ENCODE measurements at places on chromosomes 11 and 22. TPM values are rescaled to one million over a fixed set of nuclear protein-coding genes. Genes with fewer than 3 reads are reported as not detected.

DNA sequence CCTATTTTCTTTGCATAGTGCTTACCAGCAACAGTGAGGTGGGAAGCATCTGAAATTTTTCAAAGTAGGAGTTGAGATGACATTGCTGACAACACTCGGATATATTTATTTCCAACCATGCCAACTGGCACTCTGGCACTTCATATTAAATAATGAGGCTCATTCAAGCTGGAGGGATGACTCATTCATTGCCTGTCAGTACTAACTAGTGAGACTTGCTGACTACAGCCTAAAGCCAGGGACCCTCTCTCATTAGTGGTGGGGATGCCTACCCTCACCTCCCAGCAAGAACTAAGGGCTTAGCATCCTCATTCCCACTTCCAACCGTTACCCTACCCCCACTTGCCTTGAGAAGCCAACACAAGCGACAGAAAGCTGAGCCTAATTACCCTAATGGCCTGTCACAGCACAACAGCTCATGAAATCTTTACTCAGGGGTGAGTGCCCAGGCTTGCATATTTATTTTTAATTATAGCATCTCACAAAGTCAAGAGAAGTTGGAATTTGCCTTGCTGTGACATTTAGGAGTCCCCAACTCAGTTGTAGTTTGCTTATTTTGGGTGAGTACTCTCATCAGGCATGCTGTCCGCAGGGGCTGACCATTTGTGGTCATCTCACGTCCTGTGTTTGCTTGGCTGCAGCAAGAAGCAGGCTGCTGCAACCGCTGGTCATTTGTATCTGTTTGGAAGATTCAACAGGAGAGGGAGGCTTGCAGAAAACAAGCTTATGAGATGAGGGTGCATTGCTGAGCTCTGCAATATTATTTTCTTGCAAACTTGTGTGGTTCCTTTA lies 181.6 kb upstream of the POU2AF2 start:
- peak; percentile 34 for ATAC-seq

DNA sequence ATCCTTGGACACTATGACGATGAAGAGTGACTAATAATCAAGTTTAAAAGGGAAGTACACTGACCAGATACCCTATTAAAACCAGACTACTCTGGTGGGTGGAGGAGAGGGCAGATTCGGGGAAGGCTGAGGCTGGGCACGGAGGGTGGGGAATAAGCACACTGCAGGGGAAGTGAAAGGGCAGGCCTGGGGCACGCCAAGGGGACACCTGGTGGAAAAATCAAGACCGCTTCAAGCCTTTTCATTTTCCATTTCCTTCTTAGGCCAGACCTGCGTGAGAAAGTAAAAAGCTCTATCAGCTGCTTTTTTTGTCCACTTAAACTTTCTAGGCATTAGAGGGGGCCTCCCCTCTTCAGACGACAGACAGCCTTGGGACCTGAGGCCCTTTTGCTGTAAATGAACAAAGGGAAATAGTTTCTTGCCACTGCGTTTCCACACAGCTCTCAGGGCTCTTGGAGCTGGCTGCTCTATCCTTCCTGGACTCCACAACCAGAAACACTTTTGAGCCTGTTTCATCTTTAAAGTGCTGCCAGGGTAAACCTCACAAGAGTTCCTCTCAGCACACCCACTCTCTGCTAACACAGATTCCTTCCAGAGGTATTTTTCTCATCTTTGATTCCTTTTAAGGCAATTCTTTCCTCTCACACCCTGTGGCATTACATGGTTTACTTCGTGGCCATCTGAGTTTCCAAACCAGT lies 25.0 kb upstream of the SERPIND1 start:
- no peak for ATAC-seq

- peak; percentile 52 for ATAC-seq
Observed at GRCh38 chr22:31122532-31123291, at the start of gene INPP5J. TSS of gene INPP5J (plus strand) at chr22:31122966. CDS start at chr22:31123015, 49 bp downstream.

GRCh38 chr22:48263791-48264351 lies 1501.4 kb downstream of the TBC1D22A start:
- ATAC-seq = no peak

GRCh38 chr11:122100037-122100755 lies 15.8 kb downstream of the BLID start:
- peak; percentile 41 for ATAC-seq

GRCh38 chr11:121351083-121351630 lies 58.6 kb downstream of the SC5D start:
- no peak for ATAC-seq

DNA sequence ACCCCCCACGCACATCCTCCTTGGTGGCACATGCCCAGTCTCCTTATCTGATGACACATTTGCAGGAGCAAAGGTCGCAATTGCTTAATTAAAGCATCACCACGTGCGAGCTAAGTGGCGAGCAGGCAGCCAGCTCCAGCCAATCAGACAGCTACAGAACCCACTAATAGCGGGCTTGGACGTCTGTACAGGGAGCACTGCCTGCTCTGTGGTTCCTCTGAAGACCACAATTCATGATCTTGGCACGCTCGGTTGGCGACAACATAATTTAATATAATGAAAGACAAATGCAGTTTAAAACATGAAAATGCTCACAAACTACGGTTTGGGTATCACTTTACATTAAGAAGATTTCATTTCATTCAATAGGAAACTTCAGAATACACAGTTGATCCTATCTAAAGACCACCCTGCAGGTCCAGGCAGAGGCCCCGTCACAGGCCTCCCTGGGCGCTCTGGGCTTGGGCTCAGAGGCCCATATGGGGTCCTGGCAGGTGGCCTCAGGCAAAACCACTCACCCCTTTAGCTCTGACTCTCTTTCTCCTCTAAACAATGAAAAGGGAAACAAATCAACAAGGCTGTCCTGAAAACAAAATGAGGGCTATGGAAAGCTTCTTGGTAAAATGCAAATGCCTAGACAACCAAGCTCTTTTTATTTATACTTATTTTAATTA lies 10.4 kb downstream of the PACSIN2 start:
- no peak for ATAC-seq

- ATAC-seq = no peak
Observed at GRCh38 chr11:117851106-117851505, 25.4 kb downstream of the FXYD6 start.

DNA sequence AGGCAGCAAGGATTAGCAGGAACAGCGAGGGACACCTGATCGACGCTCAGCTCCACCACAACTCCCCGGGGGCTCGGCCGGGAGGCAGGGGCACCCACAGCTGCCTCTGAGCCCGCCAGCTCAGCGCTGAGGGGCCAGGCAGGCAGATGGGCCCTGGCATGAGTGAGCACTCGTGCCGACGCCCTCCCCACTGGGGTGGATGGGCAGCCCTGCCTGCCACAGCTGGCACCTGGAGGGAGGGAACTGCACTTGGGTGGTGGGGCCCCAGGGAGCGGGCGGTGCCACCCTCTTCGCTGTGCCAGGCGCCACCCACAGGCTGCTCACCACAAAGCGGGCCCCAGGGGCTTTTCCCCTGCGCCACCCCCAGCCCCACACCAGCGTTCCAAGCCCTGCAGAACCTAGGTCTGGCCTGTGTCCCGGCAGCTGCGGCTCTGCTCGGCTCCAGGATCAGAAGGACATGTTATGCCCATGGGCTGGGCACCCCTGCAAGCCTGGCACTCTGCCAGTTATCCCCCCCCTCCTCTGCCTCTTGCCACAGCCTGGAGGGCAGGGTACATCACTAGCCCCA lies 28.8 kb downstream of the WNT7B start:
- ATAC-seq = peak; percentile 29

DNA sequence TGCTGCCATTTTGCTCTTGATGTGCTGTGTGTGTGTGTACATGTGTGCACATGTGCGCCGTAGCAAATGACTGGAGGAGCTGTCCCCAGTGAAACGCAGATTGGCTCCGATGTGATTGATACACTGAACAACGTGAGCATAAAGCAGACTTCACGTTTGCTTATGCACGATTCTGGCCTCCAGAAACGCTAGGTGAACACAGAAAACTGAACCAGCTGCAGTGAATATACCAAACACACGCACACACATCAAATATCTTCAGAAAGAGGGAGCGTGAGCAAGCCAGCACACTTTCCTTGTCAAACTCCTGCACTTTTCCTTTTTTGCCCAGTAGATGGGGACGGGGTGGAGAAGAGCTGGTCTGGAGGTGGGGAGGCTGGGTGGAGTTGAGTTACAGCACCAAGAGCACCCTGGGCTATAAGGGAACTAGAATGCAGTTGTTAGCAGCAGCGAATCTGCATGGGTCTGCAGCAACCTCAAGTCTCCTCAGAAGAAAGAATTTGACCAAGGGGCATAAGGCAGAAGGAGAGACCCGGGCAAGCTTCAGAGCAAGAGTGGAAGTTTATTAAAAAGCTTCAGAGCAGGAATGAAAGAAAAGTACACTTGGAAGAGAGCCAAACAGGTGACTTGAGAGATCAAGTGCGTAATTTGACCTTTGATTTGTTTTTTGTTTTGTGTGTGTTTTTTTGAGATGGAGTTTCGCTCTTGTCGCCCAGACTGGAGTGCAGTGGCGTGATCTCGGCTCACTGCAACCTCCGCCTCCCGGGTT lies 77.8 kb upstream of the CADM1 start:
- peak; percentile 61 for ATAC-seq

GRCh38 chr11:6926208-6927029 lies at the start of gene ZNF215:
TSS of gene ZNF215 (plus strand) at chr11:6926426. CDS start at chr11:6932273, 5,847 bp downstream.
- peak; percentile 92 for ATAC-seq

DNA sequence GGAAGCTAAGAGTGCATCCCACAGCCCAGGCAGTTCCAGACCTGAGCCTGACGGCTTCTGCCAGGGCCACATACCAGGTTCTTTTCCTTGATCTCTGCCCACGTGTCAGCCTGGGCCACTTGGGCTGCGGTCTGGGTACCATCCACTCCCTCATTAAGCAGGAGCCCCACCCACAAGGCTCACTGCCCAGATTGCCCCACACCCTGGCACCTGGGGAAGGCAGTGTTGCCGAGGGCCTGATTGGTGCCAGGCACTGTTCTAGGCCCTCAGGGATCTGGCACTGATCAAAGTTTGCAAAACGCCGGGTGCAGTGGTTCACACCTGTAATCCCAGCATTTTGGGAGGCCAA lies 15.4 kb downstream of the GGA1 start:
- ATAC-seq = peak; percentile 76

- no peak for ATAC-seq
Observed at GRCh38 chr11:74280494-74280893, 30.9 kb downstream of the P4HA3 start.

GRCh38 chr11:27460158-27460978 lies 12.2 kb downstream of the LGR4 start:
- ATAC-seq = no peak

- no peak for ATAC-seq
Observed at GRCh38 chr22:27581688-27582087, 219.9 kb downstream of the MN1 start.

DNA sequence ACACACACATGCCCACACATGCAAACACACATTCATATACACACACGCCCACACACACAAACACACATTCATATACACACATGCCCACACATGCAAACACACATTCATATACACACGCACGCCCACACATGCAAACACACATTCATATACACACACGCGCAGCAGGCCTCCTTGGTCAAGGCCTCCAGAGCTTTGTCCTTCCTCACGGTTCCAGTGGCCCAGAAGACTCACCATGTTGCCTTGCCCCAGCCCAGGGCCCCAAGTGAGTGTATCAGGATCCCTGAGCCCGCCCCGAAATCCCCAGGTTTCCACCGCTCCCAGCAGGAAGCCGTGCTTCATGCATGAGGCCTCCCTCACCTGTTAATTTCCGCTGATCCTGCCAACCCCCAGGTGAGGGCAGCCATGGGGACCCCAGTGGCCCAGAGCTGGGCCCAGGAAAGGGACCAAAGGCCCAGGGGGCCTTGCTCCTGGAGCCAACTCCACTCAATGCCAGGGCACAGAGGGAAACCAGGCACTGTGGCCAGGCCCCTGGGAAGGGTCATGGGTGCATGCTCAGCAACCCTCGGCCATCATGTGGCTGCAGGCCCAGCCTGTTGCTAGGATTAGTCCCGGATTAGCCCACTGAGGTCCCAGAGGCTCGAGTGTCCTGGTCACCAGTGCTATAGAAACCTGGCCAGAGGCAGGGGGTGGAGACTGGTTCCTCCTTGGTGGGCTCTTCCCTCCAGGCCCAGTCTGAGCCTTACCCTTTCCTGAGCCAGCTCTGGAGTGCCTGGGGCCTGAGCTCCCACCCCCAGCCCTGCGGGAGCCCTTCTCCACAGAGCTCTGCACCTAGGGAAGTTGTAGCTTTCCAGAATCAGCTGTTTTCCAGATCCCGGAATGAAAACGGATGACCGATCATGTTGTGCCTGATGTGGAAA lies 34.4 kb downstream of the IGF2 start:
- no peak for ATAC-seq

GRCh38 chr11:5367448-5368074 lies 16.1 kb upstream of the OR51M1 start:
- ATAC-seq = no peak

Gene SLC37A2
- 15.5 TPM for total RNA-seq

Gene FOSL1
- total RNA-seq = 28.9 TPM

Gene CTSW
- total RNA-seq = not detected

Gene OR51B4
- total RNA-seq = not detected

Gene IL18
- 41.8 TPM for total RNA-seq

Gene SCGB2A2
- not detected for total RNA-seq

Gene SHISA8
- total RNA-seq = 0.16 TPM

Gene SYNGR1
- total RNA-seq = 23.0 TPM

Gene MS4A8
- not detected for total RNA-seq

Gene ELFN2
- not detected for total RNA-seq

Gene MAPK8IP1
- total RNA-seq = 1.1 TPM
